ENCODE measurements at places on chromosomes 1 and 21. TPM values are rescaled to one million over a fixed set of nuclear protein-coding genes. Genes with fewer than 3 reads are reported as not detected.

LRRC53 gene
- not detected for total RNA-seq

DNA sequence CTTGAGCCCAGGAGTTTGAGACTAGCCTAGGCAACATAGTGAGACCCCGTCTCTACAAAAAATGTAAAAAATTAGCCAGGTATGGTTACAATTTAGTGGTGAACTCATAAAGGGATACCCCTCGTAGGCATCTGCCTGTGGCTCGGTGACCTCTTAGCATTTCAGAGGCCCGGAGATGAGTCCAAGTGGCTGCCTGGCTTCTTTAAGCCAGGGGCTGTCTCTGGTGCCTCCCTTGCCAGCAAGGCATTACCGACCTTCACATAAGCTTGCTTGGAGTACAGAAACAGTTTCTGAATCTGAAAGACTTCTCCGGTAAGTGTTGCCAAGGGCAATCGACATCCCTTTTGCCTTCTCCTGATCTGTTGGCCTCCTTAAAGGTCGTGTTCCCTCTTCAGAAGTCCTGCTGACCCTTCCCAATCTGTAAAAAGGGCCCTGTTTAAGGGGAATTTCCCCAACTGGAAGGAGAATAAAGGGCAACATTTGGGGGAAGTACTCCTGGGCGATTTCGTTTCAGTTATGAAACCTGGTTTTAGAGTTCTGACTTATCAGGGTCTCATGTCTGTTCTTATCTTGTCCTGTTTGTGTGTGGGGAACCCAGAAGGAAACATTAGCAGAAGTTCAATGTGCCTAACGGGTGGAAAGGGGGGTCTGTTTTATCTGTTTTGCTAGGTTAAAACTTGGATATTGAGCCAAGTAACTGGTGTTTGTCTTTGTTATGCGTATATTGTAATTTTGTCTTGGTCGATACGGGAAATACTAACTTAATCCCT, 32.9 kb downstream of the KIFAP3 start:
- DNase-seq, result no peak

DNA sequence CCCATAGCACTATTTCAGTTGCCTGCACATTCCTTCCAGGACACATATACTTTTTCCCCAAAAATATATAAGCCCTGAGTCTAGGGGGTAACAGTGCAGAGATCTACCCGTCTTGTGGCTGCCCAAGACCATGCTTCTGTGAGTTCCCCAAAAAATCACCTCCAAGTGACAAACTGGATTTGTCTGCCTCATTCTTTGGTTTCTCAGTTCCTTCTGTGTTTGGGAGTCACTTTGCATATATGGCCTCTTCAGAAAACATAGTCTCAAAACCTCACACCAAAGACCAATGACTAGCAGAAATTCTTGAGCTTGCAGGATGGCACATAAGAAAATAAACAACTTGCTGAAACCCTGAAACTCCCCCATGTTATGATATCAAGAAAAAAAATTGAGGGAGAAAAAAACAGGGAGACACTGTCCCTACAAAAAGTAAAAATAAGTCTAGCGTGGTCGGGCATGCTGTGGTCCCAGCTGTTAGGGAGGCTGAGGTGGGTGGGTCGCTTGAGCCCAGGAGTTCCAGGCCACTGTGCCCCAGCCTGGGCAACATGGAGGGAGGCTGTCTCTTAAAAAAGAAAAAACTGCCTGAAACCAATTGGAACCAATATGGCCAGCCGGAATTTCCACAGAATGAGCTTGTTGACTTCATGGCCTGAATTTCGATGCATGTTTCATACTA, 8.0 kb downstream of the JMJD4 start:
- no peak for DNase-seq

DNA sequence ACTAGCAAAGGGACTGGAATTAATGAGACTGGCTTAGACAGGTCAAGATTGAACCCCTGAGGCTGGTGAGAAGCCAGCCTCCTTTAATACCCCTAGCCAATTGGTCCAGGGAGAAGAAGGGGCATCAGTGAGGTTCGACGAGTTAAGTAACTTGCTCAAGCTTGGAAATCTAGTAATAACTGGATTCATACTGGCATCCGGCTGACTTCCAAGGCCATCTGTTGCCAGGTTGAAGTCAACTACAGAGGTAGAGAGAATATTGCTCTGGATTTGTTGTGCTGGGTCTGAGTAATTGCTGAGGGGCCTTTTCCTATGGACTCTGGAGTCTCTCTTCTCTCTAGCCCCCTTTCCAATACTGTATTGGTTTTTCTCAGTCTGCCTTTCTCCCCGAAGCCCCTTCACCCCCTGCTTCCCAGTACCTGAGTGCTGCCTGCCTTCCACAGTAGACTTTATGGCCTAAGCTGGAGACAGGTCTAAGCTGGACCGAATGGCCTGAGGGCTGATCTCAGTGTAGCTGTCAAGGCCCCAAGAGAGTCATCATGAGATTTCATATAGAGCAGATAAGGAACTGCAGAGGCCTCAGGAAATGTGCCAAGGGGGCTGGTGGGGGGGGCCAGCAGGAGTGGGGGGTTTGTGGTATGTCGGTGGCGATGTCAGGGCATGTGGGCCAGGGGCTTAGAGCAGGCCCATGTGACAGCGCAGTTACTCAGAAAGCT, 42.4 kb upstream of the IL19 start:
- DNase-seq, result no peak

NTMT2 gene
- not detected for total RNA-seq

DNA sequence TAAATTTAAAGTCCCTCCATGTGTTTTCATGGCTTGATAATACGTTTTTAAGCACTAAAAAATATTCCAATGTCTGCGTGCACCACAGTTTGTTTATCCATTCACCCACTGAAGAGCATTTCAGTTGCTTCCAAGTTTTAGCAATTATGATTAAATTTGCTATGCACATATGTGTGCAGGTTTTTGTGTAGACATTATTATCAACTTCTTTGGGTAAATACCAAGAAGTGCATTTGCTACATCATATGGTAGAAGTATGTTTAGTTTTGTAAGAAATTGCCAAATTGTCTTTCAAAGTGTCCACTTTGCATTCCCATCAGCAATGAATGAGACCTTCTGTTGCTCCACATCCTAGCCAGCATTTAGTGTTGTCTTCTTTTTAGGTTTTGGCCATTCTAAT, 550.0 kb downstream of the BRINP3 start:
- no peak for DNase-seq

CD53 gene
- 217 TPM for total RNA-seq

S100A3 gene
- not detected for total RNA-seq

DNA sequence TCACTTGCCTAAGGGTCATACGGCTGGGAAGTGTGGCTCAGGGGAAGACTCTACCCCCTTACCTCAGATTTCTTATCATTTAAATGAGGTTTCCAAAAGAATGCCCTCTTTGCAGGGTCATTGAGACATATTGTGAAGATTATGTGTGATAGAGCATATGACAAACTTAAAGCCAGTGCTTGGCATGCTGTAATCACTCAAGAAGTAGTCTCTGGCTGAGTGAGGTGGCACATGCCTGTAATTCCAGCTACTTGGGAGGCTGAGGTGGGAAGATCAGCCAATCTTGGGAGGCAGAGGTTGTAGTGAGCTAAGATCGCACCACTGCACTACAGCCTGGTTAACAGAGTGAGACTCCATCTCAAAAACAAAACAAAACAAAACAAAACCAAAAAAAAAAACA, 7.5 kb upstream of the LDLRAD2 start:
- DNase-seq, result no peak

CRB1 gene
- not detected for total RNA-seq

LRRN2 gene
- not detected for total RNA-seq

DNA sequence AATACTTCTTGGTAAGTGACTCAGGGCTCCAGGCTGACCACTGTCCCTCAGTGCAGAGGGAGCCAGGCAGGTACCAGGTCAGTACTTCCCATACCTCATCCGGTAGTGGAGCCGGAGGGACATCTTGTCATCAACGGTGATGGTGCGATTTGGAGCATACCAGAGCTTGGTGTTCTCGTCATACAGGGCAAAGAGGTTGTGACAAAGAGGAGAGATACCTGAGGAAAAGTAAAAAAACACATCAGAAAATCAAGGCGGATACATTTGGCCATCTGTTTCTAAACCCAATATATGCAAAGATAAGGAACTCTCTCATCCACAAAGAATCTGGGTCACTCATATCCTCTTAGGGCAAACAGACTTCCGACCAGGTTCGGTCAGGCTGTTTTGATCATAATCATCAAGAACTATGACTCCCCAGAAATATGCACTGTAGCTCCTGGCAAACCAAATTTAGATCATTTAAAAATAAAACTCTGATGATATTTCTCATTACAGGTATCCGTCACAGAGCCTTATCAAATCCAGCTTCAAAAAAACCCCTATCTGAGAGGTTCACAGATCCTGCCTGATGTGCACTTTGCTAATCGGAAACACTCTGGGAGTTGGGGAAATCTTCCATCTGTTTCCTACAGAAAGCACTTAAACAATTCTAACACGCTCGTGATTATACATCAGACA, 87.3 kb downstream of the JAK1 start:
- no peak for DNase-seq

DNA sequence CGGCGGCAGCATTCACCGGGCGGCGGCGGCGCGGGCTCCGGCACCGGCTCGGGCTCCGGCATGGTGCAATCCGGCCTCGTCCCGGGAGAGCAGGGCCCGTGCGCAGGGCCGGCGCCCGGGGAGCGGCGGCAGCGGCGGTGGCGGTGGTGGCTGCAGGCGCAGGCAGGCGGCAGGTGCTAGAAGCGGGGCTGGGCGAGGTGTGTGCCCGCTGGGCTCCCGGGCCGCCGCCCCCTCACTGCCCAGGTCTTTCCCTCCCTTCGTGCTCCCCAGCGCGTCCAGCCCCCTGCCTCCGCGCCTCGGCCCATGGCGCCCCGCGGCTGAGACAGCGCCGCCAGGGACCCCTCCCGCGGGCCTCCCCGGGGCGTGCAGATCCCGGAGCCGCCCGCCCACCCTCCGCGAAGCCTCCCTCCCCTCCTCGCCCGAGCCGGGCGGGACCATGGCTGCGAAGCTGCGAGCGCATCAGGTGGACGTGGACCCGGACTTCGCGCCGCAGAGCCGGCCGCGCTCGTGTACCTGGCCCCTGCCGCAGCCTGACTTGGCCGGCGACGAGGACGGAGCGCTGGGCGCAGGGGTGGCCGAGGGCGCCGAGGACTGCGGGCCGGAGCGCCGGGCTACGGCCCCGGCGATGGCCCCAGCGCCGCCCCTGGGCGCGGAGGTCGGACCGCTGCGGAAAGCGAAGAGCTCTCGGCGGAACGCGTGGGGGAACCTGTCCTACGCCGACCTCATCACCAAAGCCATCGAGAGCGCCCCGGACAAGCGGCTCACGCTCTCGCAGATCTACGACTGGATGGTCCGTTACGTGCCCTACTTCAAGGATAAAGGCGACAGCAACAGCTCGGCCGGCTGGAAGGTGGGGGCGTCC, 492 bp downstream of the FOXO6 start:
- DNase-seq, result no peak

LYPD8 gene
- not detected for total RNA-seq

- no peak for DNase-seq
These were observed 1.1 kb upstream of the AGO1 start for GRCh38 chr1:35881850-35882273.

GRCh38 chr21:35994613-35995012, 65.7 kb downstream of the SETD4 start:
- no peak for DNase-seq

DNA sequence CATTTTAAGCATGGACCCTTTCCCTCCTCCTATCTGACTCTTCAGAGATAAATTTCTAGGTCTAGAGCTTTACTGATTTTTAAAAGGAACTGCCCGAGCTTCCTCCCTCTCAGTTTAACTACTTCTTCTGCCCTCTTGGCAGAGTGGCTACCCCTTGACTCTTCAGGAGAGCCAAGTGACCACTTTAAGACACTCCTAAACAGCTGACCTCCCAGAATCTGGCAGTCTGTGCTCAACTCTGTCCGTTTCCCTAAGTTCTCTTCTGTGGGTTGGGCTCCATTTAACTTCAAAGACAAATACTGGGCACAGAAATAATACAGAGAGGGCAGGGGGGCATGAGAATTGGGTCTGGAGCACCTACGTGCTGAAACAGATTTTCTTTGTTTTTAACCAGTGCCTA, 196.3 kb upstream of the FOXD3 start:
- no peak for DNase-seq

DNA sequence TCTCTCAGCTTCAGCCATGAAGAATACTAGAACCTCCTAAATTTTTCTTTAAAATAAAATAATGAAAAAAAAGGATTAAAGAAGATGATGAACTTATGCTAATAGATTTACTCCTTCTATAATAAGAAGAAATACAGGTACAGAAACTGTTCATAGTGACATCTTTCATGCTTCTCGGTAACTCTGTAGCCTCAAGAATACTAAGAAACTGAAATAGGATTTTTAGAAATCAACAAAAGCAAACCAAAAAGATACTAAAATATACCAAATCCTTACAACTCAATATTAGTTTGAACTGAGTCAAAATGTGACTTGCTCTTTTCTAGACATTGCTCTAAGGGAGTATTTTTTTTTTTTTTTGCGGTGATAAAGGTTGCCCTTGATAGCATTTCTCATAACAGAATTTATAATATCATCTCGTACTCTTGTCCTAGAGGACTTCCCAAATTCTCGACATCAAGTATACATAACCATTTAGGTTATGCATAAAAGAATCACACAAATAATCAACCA, 42.8 kb downstream of the ZZZ3 start:
- no peak for DNase-seq

- DNase-seq, result no peak
These were observed 309.5 kb downstream of the NPHP4 start for GRCh38 chr1:5682626-5683225.

C1orf226 gene
- total RNA-seq, result 0.10 TPM

SYCP1 gene
- total RNA-seq, result not detected

PAPPA2 gene
- not detected for total RNA-seq

DNA sequence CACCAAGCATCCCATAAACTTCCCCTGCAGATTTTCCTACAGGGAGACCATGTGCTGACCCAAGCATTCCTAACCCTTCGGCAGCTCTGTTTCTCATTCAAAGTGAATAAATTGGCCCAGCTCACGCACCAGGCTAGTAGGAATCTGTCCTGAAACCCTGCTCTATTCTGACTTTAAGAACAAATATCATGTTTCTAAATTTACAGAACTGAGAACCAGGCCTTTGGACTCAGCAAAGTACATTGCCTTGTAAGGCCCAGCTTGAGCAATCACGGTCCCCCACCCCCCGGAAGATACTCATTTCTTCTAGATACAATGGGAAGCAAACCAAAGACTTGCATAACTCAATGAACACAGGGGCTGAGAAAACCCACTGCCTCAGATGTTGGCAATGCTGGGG, 160.1 kb upstream of the NFIA start:
- DNase-seq, result no peak

GRCh38 chr21:35565204-35565611, 495.1 kb downstream of the SETD4 start:
- no peak for DNase-seq

MAP3K21 gene
- 1.0 TPM for total RNA-seq

GRCh38 chr1:26197301-26197700, 6.9 kb downstream of the CATSPER4 start:
- DNase-seq, result no peak

- DNase-seq, result no peak
These were observed 6.0 kb downstream of the RAVER2 start for GRCh38 chr1:64750875-64751274.

- no peak for DNase-seq
These were observed 22.5 kb downstream of the WNT3A start for GRCh38 chr1:228029281-228029680.

GRCh38 chr1:186812570-186812969, 16.2 kb upstream of the PLA2G4A start:
- DNase-seq, result no peak

- DNase-seq, result no peak
These were observed 64.8 kb downstream of the MYOM3 start for GRCh38 chr1:24047110-24047477.

CHI3L2 gene
- 1.8 TPM for total RNA-seq
